Stimulated activated CD4-positive, alpha-beta T cell treated with anti-CD3 and anti-CD28 coated beads, Interleukin-1b, Interleukin-23, amount 100 ng/mL, for 4 hours (primary cell): ENCODE measurements at places on chromosomes 4 and X.

GRCh38 chrX:39653691-39654090 lies 444.1 kb downstream of the BCOR start:
- no peak for DNase-seq

- DNase-seq: no peak
Observed at GRCh38 chr4:80006935-80007744, 65.9 kb downstream of the ANTXR2 start.

- no peak for DNase-seq
Observed at GRCh38 chrX:42524379-42524778, 253.6 kb downstream of the PPP1R2C start.

- no peak for DNase-seq
Observed at GRCh38 chr4:181566490-181566889, 676.7 kb upstream of the TENM3 start.

GRCh38 chrX:110123331-110123782 lies 120.4 kb downstream of the TMEM164 start:
- no peak for DNase-seq
